ENCODE measurements at places on chromosomes 16 and 17.

DNA sequence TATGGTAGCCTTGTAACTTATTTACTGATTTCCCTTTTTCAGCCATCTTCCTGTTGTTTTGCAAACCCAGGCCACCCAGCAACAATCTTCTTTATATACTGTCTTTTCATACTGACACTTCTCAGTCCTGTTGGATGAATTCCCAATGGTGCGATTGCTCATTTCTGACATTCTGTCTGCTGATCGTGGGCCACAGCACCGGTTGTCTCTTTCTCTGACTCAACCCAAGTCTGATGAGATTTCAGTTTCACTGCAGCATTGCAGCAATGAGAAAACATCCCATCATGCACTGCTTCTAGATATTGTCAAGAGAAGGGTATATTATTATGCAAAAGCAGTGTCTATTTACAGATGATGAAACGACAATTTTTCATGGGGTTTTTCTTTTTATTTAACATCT is 349.2 kb upstream of the HSBP1 start:
- peak; percentile 42 for DNase-seq

DNA sequence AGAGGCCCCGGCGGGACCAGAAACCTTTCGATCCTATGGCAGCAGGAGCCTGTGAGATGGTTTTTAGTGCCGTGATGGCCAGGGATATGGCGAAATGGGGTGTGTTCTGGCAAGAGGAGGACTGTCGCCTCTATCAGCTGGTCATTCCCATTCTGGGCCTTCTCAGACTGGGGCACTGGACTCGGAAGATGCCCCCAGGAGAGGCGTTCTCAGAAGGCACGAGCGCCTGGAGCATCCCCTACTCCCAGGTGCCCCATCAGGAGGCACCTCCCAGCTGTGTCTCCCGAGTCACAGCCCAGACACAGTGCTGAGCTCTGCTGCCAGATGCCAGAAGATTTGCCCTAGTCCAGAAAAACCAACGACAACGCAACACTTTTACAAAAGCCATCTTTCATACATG is 54.6 kb upstream of the ENDOV start:
- DNase-seq: no peak

DNA sequence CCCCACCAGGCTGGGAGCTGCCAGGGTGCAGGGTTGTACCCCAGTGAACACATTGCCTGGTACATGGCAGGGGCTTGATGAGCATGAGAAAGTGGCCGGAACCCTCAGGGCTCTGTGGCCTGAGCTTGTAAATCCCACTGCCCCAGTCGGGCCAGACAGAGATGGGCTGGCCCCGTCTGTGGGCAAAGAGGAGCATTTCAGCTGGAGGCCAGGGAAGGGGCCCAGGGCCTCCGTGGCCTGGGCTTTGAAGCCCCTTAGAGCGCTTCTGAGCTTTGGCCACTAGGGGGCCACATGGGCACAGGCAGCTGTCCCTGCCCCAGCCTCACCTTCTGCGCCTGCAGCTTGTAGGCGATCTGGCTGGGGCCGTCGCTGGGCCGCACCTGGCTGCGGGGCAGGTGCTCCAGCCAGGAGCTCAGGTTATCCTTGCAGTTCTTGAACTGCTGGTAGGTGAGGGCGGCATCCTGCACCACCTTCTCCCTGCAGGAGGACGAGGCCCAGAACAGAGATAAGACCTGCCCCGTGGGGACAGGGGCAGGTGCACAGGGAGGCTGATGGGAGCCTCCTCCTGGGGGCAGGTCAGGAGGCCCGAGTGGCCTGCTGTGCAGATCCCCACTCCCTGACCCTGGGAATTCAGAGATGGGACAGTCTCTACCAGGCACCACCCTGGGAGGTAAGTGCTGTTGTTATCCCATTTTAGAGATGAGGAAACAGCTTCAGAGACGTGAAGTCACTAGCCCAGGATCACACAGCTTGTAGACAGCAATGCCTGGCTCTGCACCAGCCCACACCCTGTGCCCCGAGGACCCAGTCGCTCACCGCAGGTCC is 12.8 kb downstream of the EVPL start:
- peak; percentile 93 for DNase-seq

- no peak for DNase-seq
These were observed 96.7 kb upstream of the HSBP1 start for GRCh38 chr16:83711069-83711468.

DNA sequence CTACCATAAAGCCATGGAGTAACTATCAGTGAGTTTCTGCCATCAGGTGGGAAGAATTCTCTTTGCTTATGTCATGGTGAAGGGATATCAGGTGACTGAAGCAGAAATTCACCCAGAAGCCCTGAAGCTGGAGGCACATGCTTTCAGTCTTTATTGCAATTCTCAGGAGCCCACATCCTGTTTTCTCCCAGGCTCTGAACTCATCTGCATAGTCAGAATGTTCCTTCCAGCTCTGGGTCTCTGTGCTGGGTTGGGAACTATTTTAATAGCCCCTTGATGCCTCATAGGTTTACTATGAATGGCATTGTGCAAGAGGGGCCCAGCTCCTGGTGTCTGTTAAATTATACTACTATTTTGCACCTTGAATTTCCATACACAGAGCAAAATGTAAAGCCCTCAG is 198.4 kb upstream of the SOX9 start:
- DNase-seq: no peak

- no peak for DNase-seq
These were observed 17.3 kb downstream of the CDH13 start for GRCh38 chr16:82643936-82644630.

- no peak for DNase-seq
These were observed 26.9 kb upstream of the CDH1 start for GRCh38 chr16:68710211-68710610.

DNA sequence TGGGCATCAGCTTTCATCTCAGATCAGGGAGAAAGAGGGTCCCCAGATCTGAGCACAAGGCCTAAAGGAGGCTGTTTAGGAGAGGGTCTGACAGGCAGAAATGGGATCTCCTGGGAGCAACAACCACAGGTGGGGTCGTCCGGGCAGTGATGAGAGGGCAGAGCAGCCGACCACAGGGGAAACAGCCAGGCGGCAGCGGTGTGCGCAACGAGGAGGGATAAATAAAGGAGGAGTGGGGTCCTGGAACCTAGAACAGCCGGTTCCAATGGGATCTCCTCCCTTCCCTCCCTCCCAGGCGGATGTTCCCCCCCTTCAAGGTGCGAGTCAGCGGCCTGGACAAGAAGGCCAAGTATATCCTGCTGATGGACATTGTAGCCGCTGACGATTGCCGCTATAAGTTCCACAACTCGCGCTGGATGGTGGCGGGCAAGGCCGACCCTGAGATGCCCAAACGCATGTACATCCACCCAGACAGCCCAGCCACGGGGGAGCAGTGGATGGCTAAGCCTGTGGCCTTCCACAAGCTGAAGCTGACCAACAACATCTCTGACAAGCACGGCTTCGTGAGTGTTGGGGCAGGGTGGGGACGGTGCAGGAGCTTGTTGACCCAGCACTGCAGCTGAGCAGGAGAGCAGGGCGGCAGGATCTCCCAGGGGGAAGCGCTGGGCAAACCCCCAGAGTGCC is 1.9 kb downstream of the TBX2 start:
- DNase-seq: no peak

DNA sequence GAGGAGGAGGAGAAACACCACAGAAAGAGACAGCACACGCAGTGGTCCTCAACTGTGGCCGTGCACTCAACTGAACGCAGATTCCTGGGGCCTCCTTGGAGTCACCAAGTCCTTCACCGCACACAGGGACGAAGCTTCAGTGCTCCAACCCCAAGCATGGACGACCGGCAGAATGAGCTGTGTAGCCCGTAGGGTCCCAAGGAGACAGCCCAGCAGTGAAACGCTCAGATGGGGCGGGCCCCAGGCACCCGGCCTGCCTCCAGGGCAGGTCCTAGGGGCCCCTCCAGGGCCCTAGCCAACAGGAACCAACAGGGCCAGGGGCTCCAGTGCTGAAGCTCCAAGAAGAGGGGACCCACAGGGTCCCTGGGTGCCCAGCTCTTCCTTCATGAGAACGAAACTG is 13.2 kb downstream of the RAB40B start:
- DNase-seq: no peak

DNA sequence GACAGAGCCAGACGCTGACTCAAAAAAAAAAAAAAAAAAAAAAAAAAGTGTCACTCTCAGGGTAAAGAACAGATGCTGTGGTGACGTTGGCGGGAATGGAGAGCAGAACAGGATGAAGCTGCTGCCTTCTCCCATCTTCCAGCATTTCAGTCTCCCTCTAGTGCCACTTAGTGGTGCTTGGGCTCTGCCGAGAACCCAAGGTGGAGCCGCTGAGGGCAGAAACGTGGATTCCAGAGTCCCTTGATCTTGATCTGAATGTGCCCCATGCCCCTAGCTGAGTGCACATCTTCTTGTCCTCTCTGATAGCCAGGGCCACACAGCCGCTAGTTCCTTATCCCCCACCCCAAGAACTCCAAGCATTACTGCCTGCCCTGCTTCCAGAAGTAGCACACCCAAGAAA is 43.2 kb upstream of the FA2H start:
- DNase-seq: no peak

- no peak for DNase-seq
These were observed 41.8 kb downstream of the PSME3IP1 start for GRCh38 chr16:57144027-57144426.

DNA sequence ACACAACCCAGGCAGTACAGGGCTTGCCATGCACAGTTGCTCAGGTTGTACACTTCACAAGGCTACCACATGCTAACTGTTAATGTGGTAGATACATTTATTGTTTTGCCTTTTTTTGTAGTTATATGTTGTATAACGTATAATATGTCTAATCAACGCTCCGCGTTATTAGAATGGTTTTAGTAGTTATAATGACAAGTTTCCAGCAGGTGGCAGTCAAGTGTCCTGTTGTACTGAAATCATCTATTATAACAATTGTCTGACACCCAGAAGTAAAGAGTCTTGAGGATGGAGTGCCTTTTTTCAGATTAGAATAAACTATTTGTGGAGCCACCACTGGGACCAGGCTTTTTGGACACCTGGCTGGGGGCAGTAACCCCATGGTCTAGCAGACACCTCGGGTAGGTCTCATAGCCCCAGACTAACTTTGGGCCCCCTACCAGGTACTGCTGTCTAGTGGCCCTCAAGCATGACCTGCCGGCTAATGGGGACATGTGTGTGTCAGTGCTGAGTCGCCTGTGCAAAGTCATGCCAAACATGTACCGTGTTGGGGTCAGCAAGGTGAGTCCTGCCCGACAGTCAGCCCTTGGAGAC is 32.8 kb downstream of the MYO15A start:
- DNase-seq: no peak

DNA sequence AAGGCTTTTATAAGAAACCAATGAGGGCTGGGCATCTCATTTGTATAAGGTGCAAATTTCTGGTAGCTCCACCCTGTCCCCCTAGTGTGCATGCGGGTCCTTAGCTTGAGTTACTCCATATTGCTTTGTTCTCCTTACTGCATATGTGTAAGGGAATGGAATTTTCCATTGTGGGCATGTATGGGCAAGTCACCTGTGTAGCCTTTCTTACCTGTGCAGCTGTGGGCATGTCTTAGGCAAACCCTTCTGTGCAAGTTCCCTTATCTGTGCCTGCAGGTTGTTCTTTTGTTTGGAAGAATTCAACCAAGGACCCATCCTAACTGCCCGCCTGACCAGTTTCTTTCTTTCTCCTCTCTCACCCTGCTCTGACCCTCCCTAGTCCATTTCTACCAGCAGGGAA is 122.8 kb upstream of the HS3ST4 start:
- DNase-seq: no peak

DNA sequence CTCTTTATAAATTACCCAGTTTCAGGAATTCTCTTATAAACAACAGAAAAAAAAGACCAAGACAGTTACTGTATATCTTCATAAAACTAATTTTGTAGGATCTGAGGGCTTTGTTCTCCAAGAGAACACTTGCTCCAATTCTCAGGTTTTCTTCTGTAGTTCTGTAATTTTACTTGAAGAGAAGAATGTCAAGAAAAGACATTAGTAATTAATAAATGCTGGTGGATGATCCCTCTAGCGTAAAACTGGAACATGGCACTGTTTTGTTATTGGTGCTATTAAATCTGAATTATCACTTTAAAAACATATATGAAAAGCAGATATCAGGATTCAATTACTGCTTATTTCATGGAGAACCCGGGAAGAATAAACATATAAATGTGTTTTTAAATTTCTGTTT is 36.5 kb upstream of the CPHXL start:
- no peak for DNase-seq

- DNase-seq: no peak
These were observed 8.4 kb upstream of the PKMYT1 start for GRCh38 chr16:2988590-2989099.

DNA sequence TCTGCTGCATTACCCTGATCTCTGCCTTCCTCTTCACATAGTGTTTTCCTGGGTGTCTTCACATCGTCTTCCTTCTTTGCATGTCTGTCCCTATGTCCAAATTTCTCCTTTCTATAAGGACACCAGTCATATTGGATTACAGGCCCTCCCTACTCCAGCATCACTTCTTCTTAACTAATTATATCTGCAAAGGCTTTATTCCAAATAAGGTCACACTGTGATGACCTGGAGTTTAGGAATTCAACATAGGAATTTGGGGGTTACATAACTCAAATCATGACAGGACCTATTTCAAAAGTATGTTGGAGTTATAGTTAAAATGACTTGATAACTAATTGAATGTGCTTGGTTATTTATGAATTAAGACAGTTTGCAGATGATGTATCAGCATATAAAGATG is 490.5 kb upstream of the ERCC4 start:
- DNase-seq: no peak

- no peak for DNase-seq
These were observed 268.3 kb upstream of the MAF start for GRCh38 chr16:79868841-79869240.

- DNase-seq: no peak
These were observed 32.2 kb downstream of the RNF157 start for GRCh38 chr17:76208120-76208519.

GRCh38 chr17:57939797-57940196 is 15.4 kb downstream of the CUEDC1 start:
- DNase-seq: no peak

DNA sequence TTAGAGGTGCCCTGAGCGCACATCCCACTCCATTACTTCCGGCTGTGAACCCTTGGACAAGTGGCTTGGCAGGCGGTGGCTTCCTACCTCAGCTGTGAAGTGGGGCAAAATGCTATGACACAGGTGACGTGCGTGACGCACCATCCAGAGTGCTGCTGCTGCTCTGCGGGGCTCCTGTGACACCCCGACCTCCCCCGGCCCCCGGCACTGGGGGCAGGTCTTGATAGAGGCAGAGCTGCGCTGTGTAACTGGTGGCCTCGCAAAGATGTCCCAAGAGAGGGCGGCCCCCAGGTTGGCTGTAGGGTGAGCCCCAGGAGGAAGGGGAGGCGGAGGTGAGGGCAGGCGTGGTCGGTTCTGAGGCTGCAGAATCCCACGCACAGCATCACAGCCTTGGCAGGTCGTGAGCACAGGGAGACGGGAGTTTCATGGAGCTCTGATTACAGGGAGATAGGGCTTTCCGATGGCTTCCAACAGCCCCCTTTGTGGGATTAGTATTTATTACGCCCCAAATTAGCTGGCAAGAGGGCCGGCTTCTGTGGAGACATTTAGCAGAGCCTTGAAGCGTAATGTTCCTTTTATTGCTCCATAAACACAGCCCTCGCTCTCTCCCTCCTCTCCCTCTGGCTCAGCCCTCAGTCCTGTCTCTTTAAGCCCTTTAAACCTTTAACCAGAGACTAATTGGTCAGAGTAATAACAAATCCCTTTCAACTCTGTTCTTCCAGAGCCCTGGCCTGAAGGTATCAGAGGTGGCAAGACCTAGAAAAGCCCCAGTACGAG is 328.1 kb downstream of the C16orf95 start:
- DNase-seq: no peak

Data from H54 (cell line).